H9 (cell line): ENCODE measurements at places on chromosomes 3 and 15. TPM values are rescaled to one million over a fixed set of nuclear protein-coding genes. Genes with fewer than 3 reads are reported as not detected.

The CLDN16 gene
- not detected in 2 replicates for total RNA-seq

The C3orf70 gene
- total RNA-seq: 0.52 and 0.66 TPM in 2 replicates

GRCh38 chr15:95880031-95880570, 450.4 kb upstream of the NR2F2 start:
- DNase-seq: no peak

DNA sequence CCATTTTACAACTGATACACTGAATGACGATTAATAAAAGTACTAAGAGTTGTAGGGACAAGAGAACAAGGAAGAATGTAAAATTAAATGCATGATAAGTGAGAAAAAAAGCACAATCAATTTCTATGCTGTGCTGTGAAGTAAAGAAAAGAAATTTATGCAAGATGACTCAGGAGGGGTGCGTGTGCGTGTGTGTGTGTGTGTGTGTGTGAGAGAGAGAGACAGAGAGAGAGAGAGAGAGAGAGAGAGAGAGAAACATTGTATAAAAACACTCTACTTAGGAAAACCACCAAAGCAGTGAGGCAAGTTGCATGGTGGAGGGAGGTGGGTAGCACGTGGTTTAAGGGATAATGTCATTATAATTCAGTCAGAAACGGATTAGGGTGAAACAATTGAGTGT, 580.8 kb upstream of the ALCAM start:
- DNase-seq: no peak

GRCh38 chr15:69881766-69882165, 216.0 kb downstream of the TLE3 start:
- DNase-seq: no peak

The RBP2 gene
- total RNA-seq: not detected in 2 replicates

The MAP3K13 gene
- 9.5 and 10.6 TPM in 2 replicates for total RNA-seq

The AGBL1 gene
- not detected in 2 replicates for total RNA-seq

The LSAMP gene
- total RNA-seq: 0.66 and 0.90 TPM in 2 replicates

- no peak for DNase-seq
These were observed 61.0 kb downstream of the PGPEP1L start for GRCh38 chr15:98946301-98947255.

DNA sequence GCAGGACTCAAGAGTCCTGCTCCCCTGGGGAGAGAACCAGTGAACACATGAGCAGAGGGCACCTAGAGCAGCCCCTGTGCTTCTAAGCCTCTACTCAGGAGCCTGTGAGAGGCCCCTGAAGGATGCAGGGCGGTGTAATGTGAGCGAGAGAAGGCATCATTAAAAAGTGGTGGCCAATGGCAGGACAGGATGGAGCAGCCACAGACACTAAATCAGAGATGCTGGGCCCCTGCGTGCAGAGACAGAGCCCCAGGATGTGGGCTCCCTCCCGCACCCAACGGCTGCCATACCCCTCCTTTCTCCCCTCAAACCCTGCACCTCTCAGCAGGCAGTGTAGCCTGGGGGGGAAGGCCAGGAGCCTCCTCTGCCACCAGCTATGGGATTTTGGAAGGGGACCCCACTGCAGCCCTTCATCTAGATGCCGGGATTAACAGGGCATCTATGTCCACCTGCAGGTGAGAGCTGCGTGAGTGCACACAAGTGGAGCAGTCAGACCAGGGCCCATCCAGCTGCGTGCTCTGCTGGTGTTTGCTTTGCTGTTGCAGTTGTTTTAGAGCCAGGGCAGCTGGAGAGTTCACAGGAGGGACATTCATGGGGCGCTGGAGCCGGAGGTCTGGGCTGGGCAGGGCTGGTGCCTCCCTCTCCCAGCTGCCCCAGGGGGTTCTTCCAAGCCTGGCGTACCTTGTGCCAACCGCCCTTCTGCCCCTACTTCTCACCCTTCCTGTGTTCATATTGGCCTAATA, 5.1 kb upstream of the IQSEC1 start:
- DNase-seq: no peak

The PLS1 gene
- 20.0 and 20.4 TPM in 2 replicates for total RNA-seq

DNA sequence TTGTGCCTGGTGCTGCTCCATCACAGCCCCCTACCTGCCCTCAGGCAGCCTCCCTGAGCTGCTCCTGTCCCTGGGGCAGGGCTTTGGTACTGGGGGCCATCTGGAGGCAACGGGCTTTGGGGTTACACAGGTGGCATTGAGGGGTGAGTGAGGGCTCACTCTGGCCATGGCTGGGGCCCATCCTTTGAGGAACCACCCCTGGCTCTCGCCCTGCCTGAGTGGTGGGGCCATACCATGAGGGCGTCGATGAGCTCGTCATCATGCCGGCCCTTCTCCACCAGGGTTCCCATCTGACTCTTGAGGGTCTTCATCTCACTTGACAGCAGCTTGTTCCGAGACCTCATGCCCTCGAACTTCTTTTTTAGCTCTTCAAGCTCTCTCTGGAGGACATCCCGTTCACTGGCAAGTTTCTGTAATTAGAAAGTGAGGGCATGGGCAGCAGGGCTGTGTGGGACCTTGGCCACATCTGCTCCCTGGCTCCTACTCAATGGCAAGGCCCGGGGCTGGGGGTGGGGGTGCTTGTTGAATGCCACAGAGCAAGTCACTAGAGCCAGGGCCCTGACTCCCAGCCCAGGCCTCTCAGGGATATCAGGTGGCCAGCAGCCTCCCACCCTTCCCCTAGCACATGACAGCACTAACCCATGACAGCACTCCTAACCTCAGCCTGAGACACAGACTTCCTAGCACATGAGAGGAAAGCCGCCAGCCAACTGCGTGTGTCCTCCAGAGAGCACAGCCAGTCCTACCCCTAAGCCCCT, 33.5 kb downstream of the CCDC13 start:
- peak; percentile 25 for DNase-seq

The CLDN18 gene
- total RNA-seq: not detected in 2 replicates

DNA sequence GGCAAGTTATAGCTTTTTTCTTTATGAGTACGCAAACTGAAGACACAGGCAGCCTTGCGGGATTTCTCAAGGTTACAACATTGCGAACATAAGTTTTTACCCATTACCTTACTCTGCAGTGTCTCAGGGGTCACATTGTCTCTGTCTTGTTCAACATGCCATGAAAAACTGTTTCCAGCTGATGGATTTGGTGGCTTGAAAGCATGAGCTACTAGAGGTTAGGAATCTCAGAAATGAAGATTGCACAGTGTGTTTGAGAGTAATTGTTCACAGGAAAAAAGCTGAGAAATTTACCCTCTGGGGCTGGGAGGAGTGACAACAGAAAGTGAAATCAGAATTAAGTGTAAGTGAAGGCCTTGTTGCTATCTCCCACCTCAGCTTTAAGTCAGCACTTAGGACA, 568.6 kb downstream of the TAFA4 start:
- no peak for DNase-seq

The CHD2 gene
- total RNA-seq: 56.7 and 63.3 TPM in 2 replicates
